ENCODE measurements at places on chromosomes 2 and 18. TPM values are rescaled to one million over a fixed set of nuclear protein-coding genes. Genes with fewer than 3 reads are reported as not detected.

DNA sequence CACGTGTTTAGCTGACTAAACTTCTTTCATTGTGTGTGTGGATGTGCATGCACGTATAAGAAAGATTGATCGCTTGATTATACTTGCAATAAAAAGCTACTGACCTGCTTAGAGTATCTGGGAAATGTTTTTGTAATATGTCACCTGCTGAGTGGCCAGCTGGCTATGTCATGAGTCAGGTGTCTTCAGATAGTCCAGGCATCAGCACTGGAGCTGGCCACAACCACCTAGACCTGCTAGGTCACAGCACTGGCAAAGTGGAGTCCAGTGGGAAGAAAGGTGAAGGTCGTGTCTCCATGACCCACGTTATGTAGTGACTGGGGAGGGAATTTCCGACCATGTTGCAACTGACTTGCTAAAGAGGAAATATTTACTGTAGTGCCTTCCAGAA, 147.0 kb downstream of the ESCO1 start:
- peaks cover 18% of the 10 kb centered on the region for H3K27me3 ChIP-seq
- H3K4me3 ChIP-seq = no peak overlapping the region
- H3K36me3 ChIP-seq = no peaks in the 10 kb centered on the region
- no peaks in the 10 kb centered on the region for H3K4me1 ChIP-seq
- no peak for DNase-seq
- H3K27ac ChIP-seq = no peak overlapping the region

- H3K27me3 ChIP-seq = no peaks in the 10 kb centered on the region
- peaks cover 24% of the 10 kb centered on the region for H3K4me1 ChIP-seq
- peak; percentile 88 for DNase-seq
- H3K27ac ChIP-seq = peak overlapping the region; percentile 76
Measured at GRCh38 chr2:43293744-43294695, 67.6 kb upstream of the ZFP36L2 start.

- H3K36me3 ChIP-seq = peaks cover 47% of the 10 kb centered on the region
- no peak overlapping the region for H3K4me3 ChIP-seq
- no peaks in the 10 kb centered on the region for H3K27me3 ChIP-seq
- H3K4me1 ChIP-seq = peaks cover 6% of the 10 kb centered on the region
- H3K27ac ChIP-seq = no peak overlapping the region
- no peak for DNase-seq
Measured at GRCh38 chr2:237096201-237096600, 10.5 kb downstream of the COPS8 start.

DNA sequence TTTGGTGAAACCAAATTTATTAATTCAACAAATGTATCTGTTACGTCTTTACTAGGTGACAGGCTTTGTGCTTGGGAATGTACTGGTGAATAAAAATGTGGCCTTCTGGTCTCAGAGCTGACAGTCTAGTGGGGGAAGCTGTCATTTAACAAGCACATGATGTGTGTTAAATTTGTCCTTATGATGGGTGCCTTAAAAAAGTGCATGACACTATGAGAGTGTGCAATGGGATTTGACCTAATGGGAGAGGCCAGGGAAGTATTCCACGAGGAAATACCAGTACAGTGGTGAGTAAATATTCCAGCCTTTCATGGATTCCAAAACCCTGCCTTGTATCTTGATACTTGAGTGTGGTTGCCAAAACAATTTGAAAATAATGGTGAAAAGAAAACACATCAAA, 308.9 kb downstream of the PLCL1 start:
- no peak overlapping the region for H3K27ac ChIP-seq
- H3K36me3 ChIP-seq = no peaks in the 10 kb centered on the region

- DNase-seq = no peak
- H3K27ac ChIP-seq = no peak overlapping the region
- H3K27me3 ChIP-seq = no peaks in the 10 kb centered on the region
- H3K4me3 ChIP-seq = no peak overlapping the region
- no peaks in the 10 kb centered on the region for H3K4me1 ChIP-seq
Measured at GRCh38 chr2:183495589-183496267, 371.5 kb downstream of the NUP35 start.

DNA sequence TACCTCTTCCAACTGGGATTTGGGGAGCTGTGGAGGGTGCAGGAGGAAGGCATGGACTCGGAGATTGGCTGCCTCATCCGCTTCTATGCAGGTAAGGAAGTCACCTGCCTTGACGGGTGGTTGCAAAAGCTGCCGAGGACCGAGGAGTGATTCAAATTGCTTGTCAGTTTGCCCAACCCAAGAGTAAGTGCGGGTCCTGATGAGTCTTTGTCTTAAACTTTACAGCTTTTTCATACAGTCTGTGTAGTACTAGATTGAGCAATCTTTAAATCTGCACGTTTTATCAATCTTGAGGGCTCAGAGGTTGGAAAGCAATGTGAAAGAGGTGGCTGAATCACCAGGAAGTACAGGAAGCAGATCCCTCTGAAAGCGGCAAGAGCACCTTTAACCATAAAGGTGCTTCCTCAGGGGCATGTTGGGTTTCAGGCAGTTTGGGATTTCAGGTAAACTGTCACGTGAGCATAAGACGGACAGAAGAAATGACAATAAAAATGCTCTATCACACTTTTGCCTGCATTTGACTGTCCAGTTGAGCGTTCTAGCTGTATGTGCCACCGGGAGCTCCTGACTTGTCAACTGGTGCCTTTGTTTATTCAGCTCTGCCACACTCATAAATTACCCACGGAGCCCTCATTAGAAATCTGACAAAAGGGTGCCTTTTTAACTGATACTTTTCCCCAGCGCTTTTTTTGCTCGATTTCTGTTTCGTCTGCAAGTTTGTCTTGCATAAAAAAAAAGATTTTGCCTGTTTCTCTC, 2.0 kb downstream of the PHLPP1 start:
- peaks cover 2% of the 10 kb centered on the region for H3K36me3 ChIP-seq
- H3K27me3 ChIP-seq = peaks cover 24% of the 10 kb centered on the region
- peak; percentile 76 for DNase-seq
- H3K4me1 ChIP-seq = peaks cover 30% of the 10 kb centered on the region
- H3K27ac ChIP-seq = peak overlapping the region; percentile 87

Gene ADD2
- 8.2 TPM for total RNA-seq

Gene MFSD2B
- 0.14 TPM for total RNA-seq

Gene CRYGA
- total RNA-seq = not detected

Gene TMEM178A
- not detected for total RNA-seq

Gene EFHD1
- total RNA-seq = 0.31 TPM

Gene ERICH2
- total RNA-seq = not detected

Gene SANBR
- 3.1 TPM for total RNA-seq

All from activated CD4-positive, alpha-beta T cell treated with anti-CD3 and anti-CD28 coated beads, Interleukin-2, amount 10 ng/mL, durations not matched to agents 24 days and 14 days (primary cell).